ENCODE measurements at places on chromosomes 7 and 10.

- no peak for DNase-seq
Observed at GRCh38 chr7:24795407-24795767, 38.1 kb upstream of the GSDME start.

DNA sequence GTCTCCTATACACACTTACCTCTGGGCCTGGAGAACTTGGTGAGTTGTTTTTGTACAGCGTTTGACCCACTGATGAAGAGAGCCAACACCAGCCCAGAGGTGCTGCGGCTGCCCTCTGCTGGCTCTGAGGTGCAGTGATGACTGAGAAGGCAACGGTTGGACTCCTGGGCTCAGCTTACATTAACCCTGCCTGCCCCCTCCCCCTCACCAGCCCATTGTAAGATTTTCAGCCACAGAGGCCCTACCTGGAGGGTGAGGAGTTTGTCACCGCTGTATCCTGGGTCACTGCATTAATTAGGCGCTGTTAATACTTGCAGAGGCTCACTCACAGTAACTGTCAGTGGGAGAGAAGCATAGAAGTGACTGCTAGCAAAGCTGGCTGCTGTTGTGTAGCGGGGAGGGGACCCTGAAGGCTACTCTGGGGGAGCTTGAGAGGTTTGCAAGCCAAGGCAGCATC is 19.0 kb upstream of the ANKRD2 start:
- DNase-seq = peak; percentile 51

DNA sequence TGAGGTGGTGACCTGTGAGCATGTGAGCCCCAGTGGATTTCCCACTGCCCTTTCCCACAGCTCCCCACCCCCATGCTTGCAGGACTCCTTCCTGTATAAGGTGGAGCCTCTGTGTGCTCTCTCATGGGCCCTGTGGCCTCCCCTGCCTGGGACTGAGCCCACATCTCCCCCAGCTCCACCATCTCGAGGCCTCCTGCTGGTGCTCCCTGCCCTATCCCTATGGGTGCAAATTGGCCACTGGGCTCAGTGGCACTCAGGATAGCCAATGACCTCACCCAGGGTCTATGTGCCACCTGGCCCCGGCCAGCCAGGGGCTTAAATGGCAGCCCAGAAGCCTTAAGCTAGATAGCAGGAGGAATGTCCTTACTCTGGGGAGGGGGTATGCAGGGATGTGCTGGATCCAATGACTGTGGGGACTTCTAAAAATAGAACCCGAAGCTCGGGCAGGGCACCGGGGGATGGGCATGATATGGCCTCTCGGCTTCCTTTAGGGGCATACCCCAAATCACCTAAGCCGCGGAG is 2.0 kb downstream of the LDB3 start:
- no peak for DNase-seq

DNA sequence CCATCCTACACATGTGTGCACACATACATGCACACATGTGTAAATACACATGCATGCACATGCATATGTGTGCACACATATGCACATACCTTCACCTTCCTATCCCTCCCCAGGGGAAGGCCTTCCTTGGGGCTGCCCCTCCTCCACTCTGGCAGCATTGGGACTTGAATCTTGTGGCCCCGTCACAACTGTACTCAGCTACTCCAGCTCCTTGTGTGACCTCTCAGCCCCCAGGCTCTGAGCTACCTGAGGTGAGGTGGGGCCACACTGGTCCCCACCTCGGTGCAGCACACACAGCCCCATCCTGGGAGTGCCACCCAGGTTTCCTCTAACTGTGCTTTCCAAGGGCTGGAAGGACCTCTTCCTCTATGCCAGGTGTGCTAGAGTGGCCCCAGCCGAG is 116.0 kb downstream of the LHPP start:
- no peak for DNase-seq

- no peak for DNase-seq
Observed at GRCh38 chr7:1057416-1058291, 13.3 kb downstream of the GPR146 start.

DNA sequence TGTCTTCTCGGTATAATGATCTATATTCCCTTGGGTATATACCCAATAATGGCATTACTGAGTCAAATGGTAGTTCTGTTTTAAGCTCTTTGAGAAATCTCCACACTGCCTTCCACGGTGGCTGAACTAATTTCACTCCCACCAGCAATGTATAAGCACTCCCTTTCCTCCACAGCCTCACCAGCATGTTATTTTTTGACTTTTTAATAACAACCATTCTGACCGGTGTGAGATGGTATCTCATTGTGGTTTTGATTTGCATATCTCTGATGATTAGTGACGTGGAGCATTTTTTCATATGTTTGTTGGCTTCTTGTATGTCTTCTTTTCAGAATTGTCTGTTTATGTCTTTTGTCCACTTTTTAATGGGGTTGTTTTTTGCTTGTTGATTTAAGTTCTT is 33.6 kb downstream of the KIAA1217 start:
- DNase-seq = no peak

- DNase-seq = no peak
Observed at GRCh38 chr7:138248609-138249008, 172.3 kb downstream of the AKR1D1 start.

- DNase-seq = no peak
Observed at GRCh38 chr10:30374353-30374752, 25.3 kb upstream of the MTPAP start.

- DNase-seq = no peak
Observed at GRCh38 chr10:132519382-132520176, 18.0 kb upstream of the INPP5A start.

- no peak for DNase-seq
Observed at GRCh38 chr10:97020452-97021400, 165.0 kb downstream of the SLIT1 start.

DNA sequence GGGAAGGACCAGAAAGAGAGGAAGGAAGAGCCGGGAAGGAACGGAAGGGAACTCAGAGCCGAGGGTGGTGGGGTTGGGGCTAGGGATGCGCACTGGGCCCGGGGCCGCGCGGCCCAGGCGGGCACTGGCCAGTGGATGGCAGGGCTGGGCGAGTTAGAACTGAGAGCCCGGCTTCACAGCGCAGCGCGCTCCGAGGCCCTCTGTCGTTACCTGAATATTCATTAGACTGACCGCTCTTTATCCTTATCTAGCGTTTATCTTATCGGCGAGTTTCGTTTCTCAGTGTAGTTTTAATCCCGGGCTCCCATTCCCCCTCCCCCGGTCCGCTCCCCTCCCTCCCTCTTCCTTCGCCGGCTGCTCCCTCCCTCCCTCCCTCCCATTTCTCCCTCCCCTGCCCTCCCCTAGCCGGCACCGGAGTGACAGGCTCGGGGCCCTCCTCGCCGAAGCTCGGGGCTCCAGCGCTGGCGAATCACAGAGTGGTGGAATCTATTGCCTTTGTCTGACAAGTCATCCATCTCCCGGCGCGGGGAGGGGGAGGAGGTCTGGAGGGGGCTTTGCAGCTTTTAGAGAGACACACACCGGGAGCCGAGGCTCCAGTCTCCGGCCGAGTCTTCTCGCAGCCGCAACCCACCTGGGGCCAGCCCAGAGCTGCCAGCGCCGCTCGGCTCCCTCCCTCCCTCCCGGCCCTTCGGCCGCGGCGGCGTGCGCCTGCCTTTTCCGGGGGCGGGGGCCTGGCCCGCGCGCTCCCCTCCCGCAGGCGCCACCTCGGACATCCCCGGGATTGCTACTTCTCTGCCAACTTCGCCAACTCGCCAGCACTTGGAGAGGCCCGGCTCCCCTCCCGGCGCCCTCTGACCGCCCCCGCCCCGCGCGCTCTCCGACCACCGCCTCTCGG is at the start of gene PAX2:
TSS of gene PAX2 (plus strand) at position 596 of the 895 bp plus-strand sequence. CDS start 679 bp downstream, outside the sequence.
- no peak for DNase-seq

GRCh38 chr10:110150981-110151380 is 56.4 kb upstream of the MXI1 start:
- DNase-seq = no peak

DNA sequence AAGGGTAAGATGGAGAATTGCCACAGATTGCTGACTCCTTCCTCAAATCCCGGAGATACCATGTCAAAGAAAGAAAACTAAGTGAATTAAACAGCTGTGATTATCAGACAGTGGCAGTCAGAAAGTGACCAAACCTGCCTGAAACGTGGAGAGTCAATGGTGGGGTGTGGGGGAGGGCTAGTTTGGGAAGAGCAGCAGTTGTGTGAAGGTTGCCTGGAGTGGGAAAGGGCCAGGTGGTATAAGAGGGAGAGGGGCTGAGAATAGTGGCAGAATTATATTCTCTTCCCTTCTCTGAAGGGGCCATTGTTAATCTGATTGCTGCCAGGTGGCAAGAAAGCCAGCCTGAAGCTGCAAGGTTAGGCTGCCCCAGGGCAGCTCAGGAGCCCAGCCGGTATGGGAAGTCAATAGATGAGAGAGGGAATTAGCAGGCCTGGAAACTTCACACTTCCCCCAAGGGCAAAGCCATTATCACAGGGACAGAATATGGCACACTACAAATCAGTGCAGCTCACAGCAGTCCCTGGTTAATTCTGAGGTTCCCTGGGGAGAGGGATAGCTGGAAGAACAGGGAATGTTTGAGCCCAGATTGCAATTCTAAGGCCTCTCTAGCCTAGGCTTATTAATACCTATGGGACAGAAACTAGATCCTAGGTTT is 83.9 kb upstream of the ITGB1 start:
- no peak for DNase-seq

DNA sequence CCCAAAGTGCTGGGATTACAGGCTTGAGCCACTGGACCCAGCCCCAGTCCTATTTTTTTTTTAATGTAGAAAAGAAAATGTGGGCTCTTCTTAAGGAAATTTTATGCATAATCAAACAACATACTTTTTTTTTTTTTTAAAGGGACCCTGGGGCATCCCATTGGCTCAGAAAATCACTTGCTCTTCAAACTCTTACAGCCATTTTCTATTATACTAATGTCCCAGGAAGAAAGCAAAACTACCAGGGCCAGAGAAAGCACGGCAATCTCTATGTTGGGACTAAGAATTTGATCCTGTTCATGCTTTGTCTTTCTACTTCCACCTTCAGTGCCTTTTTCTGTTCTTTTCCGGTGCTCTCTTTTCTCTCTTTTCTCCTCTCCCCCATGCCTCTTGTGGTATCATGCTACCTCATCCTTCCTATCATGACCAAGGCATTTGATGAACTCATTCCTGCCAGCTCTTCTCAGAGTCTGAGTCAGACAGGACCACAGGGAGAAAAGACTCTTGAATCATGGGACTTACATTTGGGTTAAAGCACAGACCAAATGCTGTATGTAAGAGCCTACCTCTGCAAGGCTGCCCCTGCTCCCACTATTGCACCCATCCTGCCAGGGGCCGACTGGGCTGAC is 76.4 kb upstream of the CCNY start:
- DNase-seq = no peak

DNA sequence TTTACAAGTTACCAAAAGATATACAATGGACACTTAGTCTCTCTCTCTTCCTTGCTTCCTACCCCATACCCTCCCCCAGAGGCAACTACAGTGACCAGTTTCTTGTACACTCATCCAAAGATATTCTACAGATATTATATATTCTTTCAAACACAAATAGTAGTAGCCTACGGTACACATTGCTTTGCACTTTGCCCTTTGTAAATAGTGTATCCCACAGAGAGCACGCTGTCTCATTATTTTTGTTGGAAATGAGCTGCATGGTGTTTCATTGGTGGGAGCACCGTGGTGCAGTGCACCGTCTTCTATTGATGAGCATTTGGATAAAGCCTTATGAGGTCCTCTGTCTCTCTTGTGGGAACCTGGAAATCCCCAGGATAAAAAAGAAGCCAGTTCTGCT is 24.2 kb downstream of the STRA8 start:
- no peak for DNase-seq
